ENCODE measurements at places on chromosomes 11 and 22.

GRCh38 chr11:78166855-78167469 is 21.5 kb downstream of the KCTD21 start:
- DNase-seq = no peak

DNA sequence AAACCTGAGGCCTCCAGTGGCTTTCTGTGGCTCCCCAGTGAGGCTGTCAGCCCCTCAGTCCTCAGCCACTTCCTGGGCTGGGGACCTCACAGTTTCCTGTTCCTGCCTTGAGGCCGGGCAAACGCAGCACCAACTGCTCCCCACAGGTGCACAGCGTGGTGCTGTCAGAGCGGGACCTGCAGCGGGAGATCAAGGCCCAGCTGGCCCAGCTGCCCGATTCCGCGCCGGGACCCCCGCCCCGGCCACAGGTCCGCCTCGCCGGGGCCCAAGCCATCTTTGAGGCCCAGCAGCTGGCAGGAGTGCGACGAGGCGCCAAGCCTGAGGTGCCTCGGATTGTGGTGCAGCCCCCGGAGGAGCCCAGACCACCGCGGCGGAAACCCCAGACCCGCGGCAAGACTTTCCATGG is 5.4 kb downstream of the TBC1D10C start:
- no peak for DNase-seq

- DNase-seq = no peak
Observed at GRCh38 chr22:37088108-37088605, 21.4 kb downstream of the TMPRSS6 start.

GRCh38 chr11:117921893-117922292 is 7.3 kb downstream of the TMPRSS13 start:
- DNase-seq = no peak

DNA sequence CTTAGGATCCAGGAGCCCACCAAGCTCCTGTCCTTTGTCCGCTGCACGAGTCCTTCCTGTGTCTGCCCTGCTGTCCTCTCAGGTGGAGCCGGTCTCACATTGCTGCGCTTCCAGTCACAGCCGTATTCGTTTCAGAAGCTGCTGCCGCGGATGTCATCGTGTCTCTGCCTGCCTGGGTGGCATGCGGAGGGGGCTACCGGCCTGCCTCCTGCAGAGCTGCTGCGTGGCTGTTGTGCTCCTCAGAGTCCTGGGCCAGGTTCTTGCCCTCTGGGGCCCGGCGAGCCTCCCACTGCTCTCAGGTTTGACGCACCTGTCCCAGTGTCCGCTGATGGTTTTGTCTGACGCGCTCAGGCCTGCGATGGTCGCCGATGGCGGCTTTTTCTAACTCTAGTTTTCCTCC is 254.2 kb downstream of the TBC1D22A start:
- no peak for DNase-seq

DNA sequence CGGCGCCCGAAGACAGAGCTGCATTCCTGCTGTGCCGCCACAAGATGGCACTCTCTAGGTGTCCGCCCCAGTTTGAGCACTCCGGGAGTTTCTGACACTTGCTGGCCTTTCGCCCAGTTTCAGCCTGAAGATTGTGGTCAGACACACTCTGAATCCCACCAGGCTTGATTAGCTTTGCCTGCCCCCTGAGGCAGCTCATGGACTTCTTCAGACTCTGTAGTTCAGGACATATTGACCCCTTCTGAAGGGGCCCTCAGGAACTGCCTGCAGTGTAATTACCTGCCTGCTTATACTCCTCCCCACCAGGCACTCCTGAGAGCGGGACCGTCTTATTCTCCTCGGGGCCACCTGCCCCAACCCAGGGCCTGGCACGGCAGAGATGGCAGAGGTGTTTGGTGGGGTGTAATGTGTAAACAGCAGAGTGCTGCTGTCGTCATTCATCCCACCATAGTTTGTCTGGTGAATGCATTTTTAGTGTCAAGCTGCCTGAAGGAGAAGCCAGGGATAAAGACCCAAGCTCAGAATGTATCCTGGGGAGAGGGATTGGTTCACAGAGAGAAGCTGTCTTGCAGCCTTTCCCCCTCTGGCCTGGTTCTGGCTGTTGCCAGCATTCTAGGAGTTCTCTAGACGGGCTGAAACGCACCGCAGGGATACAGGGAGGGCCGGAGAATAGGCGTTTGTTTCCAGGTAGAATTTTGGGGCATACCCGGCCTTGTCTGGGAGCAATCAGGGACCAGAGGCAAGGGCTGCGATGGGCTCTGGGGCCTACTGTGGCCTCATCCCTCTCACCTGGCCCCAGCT is 46.4 kb downstream of the EIF3F start:
- DNase-seq = peak; percentile 59

DNA sequence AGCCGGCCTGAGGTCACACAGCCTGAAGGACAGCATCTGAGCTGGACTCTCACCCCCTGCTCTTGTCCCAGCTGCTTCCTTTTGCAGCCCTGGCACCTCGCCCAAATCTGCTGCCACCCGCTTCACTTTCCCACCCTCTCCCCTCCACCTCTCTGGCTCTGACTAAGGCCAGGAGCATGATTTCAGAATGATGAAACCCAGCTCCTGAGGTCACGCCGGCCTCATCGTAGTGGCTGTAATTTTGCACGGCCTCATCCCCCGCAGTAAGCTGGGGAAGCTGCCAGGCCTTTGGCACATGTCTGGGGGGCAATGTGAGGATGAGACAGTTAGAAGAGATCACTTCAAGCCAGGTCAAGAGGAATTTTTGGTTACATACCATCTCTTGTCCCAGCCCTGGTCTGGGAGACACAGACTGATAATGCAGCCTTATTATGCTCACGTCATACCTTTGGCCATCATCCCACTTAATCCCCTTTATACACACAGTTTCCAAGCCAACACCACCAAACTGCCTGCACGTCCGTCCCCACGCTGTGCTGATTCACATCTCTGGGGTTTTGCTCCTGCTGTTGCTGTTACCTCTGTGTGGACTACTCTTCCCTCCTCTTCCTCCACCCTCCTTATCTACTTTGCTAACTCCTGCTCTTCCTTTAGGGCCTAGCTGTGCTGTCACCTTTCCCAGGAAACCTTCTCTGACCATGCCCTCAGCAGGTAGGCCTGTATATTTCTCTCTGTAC is 58.1 kb downstream of the CHRDL2 start:
- DNase-seq = peak; percentile 92

- no peak for DNase-seq
Observed at GRCh38 chr11:88206751-88207150, 31.5 kb upstream of the RAB38 start.

GRCh38 chr11:17564687-17565042 is 17.6 kb downstream of the OTOG start:
- DNase-seq = no peak

- no peak for DNase-seq
Observed at GRCh38 chr11:15912825-15913224, 443.5 kb downstream of the SOX6 start.

DNA sequence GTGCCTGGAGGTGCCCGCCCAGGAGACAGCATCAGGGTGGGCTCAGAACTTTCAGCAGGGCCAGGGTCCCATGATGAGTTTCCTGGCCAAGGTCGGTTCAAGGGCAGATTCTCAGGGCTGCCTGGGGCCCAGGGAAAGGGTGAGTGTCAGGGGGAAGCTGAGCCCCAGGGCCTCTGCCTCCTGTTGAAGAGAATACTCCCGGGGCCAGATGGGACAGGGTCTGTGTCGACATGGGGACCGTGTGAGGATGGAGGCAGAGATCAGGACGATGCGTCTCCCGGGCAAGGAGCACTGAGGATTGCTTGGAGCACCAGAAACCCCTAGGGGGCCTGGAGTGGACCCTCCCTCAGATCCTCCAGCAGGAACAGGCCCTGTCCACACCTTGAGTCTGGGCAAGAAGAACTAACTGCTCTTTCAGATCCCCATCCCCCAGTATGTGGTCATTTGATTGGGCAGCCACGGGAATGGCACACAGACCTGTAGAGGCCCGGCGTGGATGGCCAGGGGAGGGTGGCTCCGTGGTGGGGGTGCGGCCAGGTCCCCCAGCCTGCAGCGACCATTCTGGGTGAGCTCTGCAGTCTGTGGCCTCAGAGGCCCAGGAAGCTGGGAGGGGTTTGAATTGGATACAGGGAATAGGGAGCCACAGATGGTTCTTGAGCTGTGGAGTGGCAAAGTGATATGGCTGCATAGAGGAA is 1078.7 kb downstream of the BRD1 start:
- no peak for DNase-seq

- DNase-seq = no peak
Observed at GRCh38 chr11:48052183-48053044, 72.1 kb downstream of the PTPRJ start.

DNA sequence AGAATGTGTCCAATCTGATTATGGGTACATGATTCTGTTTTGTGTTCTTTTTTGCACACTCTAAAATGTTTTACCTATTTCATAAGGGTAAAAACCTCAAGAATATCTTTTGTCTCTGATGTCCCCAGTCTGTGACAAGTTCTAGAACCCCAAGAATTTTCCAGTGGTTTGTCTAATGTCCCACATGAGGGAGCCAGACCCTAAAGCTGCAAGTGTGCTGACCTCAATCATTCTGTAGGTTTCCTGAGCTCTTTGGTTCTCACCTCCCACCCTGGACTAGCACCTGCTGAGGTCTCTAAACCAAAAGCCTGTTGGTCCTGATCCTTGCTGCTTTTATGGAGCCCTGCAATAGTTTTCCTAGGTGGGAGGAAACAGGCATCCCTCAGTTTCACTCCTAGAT is 149.8 kb upstream of the MPPED2 start:
- no peak for DNase-seq

DNA sequence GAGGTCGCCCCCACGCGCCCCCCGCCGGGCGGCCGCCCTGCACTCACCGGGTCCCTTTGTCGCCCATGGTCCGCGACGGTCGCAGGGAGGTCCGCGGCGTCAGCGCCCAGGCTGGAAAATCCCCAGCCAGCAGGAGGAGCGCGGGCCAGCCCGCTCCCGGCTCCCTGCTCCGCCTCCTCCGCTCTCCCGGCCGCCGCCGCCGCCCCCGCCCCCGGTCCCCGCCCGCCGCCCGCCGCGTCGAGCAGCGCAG is at the start of gene ARRB1:
ARRB1 (minus strand) TSS at position 121 of the 250 bp plus-strand sequence; CDS start at position 67, 54 bp downstream.
- no peak for DNase-seq

DNA sequence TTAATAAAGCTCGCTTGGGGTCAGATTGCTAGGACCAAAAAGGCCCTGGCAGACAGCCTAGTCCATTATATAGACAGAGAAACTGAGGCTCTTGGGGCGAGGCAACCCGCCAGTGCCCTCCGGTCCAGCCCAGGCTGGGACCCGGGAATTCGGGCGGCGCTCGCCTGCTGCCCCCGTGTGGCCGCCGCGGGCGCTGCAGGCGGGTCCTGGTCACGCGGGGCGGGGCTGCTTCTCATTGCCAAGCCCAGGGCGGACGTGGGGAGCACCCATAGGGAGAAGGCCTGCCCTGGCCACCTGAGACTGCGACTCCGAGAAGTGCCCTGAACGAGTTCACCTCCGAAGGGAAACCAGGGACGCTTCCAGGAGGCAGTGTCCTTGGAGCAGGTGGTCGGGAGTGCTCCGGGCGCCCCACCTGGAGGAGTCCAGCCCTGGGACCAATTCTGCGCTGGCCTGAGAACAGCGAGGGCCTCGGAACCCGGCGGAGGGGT is 36.0 kb upstream of the CSNK1E start:
- DNase-seq = peak; percentile 10

DNA sequence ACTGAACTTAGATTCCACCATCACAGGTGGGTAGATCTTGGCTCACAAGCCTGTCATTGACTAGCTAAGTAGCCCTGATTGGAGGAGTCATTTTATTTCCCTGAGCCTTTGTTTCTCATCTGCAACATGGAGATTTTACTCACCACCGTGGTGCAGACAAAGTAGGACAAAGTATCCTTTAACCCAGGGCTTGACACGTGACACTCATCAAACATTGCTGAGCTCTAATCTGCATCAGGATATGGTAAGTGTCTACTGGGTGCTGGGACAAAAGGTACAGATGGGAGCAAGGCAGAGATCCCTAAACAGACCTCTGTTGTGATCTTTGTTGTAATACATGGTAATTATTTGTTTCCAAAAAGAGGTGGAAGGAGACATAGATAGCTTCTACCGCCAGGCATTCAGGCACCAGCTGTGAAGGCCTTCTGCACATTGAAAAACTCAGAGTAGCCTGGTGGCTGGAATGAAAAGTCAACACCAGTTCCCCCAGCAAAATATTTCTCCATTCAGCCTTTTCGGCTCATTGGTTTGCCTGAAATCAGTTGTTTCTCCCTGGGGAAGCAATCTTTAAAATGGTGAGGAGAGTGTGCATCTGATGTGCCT is 18.3 kb upstream of the MICAL2 start:
- DNase-seq = no peak

DNA sequence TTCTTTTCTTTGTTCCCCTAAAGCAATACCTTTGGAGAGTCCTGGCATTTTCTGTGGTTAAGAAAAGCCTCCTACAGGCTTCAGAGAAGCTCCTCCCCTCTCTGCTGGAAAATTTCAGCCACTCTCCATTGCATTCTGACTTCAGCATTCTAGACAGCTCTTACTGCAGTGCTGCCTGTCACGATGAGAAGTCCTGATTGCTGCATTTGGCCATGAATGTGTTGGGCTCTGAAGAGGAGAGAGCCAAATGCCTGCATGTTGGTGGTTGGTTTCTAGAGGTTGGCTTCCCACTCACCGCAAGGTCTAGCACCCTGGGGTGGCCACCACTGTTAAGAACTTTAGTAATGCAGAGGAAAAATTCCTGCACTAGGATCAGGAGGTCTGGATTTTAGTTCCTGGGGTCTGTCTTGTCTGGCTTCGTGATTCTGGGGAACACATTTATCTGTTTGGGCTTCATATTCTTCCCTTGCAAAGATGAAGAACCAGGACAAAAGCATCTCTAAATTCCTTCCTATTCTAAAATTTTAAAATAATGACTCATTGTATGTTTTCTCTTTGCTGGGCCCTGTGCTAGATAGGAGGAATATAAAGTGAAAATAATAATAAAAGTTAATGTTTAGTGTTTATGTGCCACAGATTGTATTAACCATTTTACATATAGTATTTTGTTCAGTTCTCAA is 38.1 kb downstream of the COA4 start:
- no peak for DNase-seq

GRCh38 chr11:70378506-70379134 is 19.7 kb upstream of the CTTN start:
- no peak for DNase-seq

- no peak for DNase-seq
Observed at GRCh38 chr22:42596336-42596735, 18.3 kb downstream of the POLDIP3 start.

DNA sequence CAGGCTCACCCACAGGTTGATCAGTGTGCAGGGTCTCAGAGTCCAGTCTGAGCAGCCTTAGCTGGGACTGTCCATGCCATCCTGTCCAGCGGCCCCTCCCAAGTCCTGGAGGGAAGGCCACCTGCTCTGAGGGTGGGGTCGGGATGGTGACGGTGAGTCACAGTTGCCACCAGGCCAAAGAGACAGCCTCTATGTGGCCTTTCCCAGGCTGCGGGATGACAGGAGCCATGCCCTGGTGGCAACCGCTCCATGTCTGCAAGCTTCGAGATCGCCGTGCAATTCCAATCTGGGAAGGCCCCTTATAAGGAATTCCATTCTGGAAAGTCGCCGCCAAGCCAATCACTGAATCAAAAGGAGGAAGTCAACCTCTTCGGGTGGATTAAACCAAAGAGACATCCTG is 47.5 kb downstream of the RTL6 start:
- no peak for DNase-seq

DNA sequence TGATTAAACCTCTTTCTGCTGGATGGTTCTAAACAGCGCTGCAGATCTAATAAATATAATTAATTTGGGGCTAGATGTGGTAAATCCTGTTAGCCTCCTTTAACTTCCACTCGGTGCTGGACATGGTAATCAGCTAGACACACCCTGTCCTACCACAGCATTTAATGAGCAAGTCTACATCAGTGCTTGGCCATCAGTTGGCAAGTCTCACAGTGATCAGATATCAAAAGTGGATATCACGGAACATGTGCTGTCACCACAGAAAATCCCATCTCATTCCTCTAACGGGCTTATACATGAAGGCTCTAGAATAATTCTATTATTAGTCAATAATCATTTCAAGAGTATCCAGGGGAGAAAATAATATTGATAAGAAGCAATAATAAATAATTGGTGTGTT is 5.6 kb upstream of the USP28 start:
- no peak for DNase-seq

Data from AG09319 (cell line).